ENCODE measurements at places on chromosomes 3 and 15.

- DNase-seq = peak; percentile 69
These were observed 39.7 kb upstream of the SPSB4 start for GRCh38 chr3:141011232-141011996.

- no peak for DNase-seq
These were observed 539.5 kb downstream of the NAALADL2 start for GRCh38 chr3:175398676-175399075.

- DNase-seq = no peak
These were observed 41.8 kb upstream of the SETMAR start for GRCh38 chr3:4261406-4261805.

DNA sequence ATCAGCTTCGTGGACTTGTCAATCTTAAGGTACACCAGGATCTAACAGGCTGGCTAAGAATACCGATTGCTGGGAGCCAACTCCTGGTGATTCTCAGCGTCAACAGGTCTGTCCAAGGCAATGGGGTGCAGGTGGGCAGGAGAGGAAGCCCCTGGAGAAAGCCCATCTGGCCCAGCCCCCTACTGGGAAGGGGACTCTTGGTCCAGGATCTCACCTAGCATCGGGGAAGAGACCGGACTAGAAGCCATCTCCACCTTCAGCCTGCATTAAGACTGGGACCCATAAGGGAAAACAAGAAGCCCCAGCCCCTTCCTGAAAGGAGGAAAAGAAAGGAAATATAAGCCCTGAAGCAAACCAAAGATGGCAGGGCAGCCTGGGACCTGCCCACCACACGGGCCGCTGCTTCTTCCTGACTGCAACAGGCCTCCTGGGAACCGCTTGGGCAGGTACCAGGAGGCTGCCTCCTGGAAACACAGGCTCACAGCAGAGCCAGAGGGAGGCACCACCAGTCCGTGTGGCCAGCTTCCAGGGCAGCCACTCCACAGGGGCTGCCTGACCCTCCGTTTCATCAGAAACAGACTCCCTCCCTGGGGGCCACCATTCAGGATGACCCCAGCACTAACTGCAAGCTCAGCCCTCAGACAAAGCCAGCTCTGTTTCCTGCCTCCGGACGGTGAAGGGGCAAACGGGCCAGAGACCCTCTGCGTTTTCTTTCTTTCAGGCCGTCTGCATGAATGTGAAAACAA, 100.2 kb downstream of the LRIG1 start:
- no peak for DNase-seq

- DNase-seq = no peak
These were observed 1336.3 kb upstream of the CADM2 start for GRCh38 chr3:83622526-83622925.

DNA sequence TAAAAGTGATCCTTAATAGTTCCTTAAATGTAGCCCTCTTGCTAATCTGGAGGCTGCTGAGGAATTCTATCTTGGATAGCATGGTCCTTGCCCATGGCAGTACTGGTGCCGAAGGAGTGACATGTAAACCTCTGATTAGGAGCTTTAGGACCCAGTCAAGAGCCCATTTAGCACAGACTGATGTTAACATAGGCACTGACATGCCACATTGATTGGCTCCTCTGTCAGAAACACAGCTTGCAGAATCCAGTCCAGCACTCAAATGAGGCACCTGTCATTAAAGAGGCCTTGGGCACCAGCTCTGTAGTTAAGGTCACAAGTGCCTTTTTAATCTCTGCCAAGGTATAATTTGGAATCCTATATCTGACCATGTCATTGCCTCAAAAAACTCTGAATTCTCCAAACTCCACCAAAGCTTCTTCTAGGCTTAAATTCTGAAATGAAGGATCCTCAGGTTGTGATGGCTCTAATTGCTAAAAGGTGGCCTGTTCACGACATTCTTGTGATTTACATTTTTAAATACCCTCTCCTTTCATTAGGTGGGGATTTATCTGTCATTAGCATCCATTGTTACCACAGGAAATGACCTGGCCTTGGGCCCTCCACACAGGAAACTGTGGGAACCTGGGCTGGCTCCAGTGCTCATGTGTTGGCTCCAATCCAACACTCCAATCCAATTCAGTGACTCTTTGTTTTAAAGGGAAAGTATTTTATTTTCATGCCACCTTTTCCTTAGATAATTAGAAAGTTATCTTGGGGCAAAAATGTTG, 57.3 kb upstream of the RNF7 start:
- peak; percentile 29 for DNase-seq

DNA sequence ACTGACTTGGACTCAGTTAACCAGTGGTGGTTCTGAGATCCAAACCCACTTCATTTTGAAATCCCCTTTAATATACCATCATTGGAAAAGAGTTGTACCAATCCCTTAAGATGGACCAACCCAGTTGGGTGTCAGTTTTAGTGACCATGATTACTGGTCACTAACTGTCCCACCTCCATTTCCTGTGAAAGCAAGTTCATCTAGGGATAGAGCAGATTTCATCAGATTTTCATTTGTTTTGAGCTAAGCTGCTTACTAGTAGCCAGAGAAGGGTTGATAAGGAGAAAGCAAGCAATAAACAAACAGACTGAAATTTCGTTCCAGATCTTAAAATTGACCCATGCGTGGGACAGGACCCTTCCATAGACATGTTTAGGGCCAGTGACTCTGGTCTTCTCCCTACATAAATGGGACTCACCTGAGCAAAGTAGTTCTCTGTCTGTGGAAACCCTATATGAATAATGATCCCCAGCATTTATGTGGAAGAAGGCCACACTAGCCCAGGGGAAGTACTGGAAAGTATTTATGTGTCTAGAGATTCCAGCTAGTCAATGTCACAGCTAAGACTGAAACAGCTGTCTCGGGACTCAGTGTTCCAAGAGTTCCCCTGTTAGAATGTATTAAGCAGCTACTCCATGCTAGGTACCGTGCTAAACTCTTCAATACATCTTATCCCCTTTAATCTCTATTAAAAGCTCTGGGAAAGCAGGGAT, 196.0 kb upstream of the BCL6 start:
- DNase-seq = no peak

DNA sequence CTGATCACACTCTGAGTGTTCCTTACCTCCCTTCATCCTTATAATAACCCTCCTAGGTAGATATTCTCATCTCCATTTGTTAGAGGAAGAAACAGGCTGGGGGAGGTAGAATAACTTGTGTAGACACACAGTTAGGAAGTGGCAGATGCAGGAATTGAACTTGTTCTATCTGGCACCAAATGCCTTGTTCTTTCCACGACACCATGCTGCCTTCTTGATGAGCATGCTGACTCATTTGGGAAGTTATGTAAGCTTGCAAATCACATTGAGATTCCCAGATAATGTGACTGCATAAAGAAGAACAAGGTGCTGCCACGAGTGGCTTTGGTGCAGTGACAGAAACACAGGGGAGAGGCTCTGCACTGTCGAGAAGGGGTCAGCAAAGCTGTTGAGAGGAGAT, 27.5 kb upstream of the NDUFB4 start:
- DNase-seq = peak; percentile 20

DNA sequence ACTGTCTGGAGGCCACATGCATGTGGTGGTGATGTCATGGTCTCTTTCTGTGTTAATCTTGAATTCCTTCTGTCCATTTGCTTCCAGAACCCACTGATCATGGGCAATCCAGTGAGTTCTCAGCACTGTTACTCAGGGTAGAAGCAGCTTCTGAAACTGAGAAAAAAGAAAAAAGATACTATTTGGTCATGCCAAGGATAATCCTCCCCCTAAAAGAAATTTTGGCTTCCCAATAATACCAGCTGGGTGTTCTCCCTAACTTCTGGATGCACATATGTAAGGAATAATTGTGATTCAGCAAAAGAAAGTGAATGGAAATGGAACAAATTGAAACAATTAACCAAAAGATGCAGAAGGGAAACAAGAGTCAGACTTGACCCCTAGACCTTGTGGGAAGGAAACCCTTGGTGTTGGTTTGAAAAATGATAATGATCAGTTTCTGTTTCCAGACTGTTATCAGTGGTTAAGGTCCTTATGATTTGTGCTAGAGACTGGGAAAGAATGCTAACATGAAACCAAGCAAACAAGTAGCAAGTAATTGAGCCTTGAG, 92.3 kb downstream of the RBMS3 start:
- peak; percentile 47 for DNase-seq

DNA sequence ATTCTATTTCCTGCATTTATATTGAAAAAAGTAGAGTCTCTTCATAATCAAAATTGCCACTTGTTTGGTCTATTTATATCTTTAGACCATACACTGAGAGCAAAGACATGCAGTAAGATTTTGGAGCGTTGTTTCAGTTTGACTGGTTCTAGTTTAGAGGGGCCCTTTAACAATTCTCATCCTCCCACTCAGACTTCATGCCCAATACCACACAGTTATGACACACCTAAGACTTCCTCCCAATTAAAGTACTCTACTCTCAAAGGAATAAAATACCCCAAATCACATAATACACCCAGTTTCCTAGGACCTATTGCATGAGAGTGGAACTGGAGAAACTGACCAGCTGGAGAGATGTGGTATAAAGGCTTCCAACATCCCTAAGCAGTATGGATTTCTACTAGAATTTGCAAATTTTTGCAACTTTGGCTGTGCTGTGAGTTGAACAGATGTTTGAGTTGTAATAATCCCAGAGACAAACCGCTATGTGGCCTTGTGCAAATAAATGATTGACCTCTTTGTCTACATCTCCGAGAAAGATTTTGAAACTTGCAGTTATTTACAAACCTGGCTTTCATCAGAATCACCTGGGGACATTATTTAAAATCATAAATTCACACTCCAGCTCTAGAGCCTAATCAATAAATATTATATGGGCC, 170.0 kb upstream of the ROBO2 start:
- no peak for DNase-seq

DNA sequence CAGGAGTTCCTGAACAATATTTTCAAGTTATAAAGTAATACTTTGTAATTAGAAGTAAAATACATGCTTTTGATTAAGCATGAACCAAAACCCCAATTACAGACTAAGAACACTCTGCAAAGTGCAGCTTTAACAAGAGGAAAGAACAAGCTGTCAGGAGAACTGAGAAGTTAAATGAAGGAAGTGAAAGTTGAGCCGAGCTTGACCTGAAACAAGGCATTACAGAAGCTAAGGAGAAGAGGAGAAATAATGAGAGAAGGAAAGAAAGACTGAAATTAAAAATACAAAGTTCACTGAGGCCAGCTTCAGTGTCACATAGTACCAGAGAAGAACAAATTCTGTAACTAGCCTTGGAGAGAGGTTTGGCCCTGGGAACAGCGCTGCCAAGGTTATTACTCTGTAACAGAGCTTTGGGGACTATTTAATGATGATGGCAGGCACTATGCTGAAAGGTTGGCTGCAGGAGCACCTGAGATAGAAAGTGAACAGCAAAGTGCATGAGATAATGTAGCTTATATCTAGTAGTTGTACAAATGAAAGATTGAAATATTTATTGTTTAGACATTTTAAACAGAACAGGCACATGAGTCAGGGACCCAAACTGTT, 241.9 kb upstream of the PEX5L start:
- no peak for DNase-seq

- DNase-seq = no peak
These were observed 116.1 kb upstream of the DNAJC19 start for GRCh38 chr3:181105646-181106045.

DNA sequence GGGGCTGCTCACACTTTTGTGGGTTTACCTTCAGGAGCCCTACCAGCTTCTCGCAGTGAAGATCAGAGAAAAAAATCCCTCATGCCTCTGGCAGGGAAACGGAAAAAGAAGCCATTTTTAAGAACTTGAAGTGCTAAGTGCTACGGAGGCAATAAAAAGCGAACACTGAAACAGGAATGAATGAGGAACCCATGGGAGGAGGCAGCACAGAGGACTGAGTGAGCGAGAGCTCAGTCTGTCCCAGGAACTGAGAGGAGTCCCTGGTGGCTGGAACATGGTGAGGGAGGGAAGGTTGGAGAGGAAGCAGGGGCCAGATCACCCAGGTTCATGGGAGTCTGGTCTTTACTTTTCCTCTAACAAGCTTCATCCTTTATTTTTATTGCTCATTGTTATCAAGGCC, 228.1 kb upstream of the PROK2 start:
- no peak for DNase-seq

DNA sequence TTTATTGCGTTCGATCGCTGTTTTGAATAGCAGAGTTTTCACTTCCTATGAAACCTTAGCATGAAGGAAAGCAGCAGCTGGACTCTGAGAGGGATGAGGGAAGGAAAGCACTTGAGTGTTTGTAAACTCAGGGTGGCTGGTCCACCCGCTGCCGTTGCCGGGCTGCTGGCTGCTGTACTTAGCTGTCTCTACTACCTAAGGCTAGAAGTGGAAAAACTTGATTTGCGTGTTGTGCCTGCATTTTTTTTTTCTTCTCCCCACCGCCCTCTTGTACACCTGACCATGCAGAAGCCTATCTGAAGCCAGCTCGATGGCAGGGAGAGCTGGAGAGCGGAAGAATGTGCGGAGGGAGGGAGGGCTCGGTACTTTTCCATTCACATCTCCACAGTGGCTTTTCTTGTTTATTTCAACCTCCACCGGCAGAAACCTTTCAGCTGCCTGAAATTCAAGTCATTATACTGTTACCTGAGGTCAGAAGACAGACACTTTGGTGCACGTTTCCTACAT, 4.8 kb upstream of the BCL6 start:
- DNase-seq = no peak

GRCh38 chr3:40290396-40290795, 19.1 kb upstream of the EIF1B start:
- no peak for DNase-seq

DNA sequence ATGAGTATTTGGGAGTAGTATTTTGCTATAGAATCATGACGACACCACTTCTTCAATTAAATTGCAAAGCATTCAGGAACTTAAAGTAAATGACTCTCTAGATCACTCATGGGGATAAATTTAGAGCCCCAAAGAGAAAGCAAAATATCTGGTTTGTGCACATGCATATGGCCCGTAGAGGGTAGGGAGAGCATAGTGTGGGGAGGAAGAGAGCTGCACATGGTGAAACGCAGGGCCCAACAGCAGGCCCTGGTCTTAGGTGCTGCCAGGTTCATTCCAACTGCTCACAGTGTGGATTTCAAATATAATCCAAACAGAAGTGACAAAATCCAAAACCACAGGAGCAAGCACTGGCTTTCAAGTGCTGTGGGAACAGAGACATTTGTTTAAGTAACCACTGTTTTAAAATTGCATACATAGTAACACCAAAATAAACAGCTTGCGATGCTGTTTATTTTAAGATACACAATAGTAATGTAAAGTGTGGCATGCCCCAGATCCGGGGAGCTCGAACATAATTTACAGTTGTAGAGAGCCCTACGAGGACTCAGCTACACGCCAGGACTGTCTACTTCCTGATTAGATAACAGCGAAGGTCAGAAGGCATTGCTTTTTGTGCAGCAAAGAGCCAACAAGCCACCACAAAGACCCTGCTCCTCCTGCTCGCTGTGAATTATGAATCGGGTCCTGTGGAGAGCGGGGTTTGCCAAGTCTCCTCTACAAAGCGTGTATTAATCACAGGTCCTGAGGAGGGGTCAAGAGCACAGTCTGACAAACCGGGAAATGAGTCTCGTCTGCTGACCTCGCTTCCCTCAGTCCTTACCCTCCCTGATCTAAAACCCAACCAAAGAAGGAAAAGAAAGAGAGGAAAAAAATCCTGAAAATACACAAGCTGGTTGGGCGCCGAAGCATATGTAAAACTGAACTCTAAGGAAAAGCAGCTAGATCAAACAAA, 80.6 kb downstream of the MEIS2 start:
- DNase-seq = no peak
